ENCODE measurements at places on chromosomes 7 and 10.
A peak's percentile ranks its signal among the peaks of the same experiment; 100 is the strongest.

DNA sequence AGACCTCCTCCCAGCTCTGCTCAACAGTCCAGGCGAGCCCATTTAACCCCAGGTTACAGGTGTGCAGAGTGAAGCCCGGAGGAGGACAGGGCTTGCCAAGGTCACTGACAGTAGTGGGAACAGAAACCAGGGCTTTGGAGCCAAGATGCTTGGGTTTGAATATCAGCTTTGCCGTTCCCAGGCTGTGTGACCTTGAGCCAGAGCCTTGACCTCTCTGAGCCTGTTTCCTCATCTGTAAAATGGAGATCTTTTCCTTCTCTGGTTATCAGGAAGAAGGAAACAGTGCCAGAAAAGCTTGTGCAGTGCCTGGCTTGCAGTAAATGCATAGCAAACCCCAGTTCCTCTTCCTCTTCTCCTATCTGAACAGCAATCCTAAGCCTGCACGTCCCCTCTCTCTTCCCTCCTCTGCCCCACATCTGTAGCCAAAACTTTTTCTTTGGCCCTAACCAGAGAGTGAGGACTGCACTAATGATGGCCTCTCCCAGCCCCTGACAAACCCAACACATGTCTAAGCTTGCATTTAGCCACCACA is 21.4 kb upstream of the MLXIPL start:
- DNase-seq = no peak

DNA sequence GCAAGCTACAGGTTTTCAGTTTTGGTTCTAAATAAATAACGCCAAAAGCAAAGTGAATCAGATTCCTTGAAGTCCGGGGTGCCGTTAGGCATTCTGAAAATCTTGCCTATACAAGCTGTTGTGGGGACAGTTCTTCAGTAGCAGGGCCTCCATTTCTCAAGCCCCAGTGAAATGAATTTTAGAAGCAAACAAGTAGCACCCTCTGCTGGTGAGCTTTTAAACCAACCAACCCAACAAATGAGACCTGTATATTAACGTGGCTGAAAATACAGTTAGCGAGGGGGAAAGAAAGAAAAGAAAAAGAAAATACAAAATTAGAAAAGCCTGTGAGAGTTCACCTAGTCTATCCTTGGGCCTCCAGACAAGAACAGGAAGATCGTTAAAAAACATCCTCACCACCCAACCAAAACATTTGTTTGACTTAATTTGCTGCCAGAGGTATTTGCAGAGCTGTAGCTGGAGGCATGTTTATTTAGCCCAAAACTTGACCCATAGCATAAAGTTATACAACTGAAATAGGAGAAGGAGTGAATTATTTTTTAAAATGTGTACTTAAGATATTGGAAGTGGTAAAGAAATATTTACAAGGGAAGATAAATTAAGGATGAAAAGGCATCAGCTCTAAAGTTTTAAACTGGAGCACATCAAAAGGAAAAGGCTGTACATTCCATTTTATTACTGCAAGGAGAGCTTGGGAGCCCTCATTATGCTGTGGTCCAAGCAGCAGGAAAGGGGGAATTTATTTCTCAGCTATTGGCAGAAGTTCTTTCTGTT is 98.9 kb downstream of the DYNC1I1 start:
- DNase-seq = peak; percentile 59

GRCh38 chr10:113609704-113610108 is 54.1 kb downstream of the NRAP start:
- DNase-seq = no peak

DNA sequence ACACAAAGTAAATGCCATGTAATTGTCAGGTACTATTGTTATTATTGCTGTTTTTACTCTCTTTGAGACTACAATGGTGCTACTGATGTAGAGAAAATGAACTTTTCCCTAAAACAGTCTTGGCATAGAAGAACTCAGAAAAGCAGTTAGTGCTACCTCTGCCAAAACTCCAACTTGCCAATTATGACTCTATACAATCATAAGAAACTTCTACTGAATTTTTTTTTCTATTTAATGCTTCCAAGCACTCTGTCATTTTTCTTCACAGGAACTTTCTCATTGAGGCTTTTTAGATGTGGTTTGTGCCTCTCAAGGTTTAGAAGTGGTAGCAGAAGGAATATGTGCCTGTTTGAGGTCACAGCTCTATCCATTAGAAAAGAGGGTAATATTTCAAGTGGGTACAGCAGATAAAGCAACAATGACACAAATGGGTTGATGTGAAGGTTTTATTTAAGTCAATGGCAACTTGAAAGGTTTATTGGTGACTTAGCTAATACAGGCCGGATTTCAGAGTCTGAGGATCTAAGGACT is 64.0 kb upstream of the FERD3L start:
- DNase-seq = no peak

DNA sequence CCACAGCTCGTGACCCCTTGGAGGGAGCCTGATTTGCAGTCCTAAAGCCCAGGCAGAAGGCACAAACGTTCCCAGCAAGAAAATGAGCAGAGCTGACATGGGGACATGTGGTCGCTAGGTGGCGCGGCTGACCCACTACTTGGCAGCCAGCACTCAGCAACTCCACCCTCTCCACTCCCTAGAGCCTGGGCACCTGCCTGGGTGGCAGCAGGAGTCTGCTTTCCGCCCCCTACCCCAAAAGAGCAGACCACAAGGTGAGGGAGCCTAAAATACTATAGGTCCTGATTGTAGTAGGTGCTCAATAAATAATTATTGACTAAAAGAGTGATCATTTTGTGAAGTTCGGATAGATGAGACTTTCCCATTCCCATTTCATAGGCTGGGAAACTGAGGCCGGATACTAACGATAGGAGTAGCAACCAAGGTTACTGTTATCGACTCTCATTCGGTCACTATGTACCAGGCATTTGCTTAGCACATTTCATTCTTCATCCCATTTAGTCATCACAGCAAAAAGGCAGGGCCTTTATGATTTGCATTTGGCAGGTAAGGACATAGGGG is 57.4 kb downstream of the NEUROG3 start:
- peak; percentile 65 for DNase-seq

GRCh38 chr7:44287488-44288380 is 37.7 kb downstream of the CAMK2B start:
- no peak for DNase-seq

GRCh38 chr10:31770307-31770902 is 158.2 kb downstream of the ARHGAP12 start:
- no peak for DNase-seq

DNA sequence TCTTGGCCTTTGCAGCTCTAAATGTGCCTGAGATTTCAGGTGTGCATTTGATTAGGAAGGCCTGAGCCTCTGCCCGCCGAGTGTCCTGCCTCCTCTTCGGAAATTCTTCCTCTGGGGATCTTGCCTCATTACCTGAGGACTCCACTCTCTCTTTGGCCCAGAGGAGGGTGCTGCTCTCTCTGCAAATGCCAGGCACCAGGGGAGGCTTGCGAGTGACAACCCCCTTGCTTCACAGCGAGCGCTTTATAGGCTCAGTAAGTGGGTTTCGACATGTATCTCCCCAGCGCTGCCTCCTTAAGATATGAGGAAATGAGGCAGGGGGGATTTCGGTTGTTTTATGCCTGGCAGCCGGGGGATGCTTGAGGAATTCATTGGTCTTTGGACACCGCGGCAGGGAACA is 423.9 kb downstream of the GLRX3 start:
- DNase-seq = no peak

GRCh38 chr10:6398399-6398798 is 181.7 kb downstream of the PRKCQ start:
- DNase-seq = no peak

DNA sequence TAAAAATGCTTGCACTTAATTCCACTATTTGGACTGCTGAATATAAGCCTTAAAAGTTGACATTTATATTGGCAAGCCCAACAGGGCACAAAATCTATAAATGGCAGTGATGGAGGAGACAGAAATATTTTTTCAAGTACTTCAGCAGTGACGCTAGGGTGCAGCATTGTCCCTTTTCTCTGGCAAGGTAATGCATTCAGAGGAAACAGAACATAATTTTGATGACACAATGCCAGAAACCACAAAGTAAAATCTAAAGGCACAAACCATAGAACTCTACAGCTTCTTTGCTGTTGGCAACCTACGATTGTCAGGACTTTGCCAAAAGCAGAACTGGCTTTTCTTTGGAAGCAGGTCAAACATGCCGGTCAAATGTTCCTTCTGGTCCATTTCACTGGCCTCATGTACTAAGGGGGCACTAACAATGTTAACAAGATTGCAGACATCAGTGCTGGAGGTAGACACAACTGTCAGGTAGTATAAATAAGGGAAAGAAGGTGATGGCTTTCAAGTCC is 30.9 kb upstream of the FAM133B start:
- peak; percentile 70 for DNase-seq

GRCh38 chr7:100486753-100487446 is 3.2 kb downstream of the NYAP1 start:
- peak; percentile 15 for DNase-seq

DNA sequence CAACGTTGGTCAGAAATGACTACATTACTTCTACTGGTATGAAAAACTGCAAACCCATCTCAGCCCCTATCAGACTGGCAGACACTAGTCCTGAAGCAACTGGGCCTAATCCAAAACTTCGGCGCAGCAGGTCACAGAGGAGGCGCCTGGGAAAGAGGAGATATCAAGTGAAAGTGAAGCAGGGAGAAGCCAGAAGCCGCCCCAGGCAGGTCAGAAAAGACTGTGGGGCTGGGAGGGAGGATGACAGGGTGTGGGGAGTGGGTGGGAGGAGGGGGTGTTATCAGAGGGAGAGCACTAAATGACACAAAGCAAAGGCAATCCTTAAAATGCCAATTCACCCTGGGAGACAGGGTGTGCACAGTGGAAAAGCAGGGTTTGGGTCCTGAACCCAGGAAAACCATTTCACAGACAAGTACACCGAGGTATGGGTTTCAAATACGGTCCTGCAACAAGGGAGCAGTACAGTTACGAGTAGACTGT is 731 bp downstream of the CHCHD3 start:
- DNase-seq = peak; percentile 11

DNA sequence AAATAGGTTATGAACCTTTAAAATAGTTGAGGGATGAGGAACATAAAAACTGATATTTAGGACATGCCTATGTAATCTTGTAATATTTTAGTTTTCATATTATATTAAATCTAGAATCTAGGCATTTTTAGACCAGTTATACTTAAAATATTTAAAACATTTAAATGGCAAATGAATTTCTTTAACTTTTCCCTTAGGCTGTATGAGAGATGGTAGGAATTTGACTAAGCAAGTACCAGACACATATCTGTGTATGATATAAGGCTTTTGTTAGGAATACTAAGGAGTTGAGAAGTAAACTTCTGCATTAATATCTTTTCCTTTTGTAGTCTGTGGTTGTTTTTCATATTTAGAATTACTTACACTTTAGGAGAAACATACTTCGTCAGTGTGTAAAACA is 25.1 kb downstream of the SEPTIN7 start:
- DNase-seq = no peak

GRCh38 chr10:124703778-124704427 is 40.3 kb downstream of the FAM53B start:
- no peak for DNase-seq

GRCh38 chr7:133887459-133887858 is 239.7 kb upstream of the LRGUK start:
- no peak for DNase-seq

GRCh38 chr7:114365791-114366190 is 48.8 kb upstream of the FOXP2 start:
- DNase-seq = no peak

DNA sequence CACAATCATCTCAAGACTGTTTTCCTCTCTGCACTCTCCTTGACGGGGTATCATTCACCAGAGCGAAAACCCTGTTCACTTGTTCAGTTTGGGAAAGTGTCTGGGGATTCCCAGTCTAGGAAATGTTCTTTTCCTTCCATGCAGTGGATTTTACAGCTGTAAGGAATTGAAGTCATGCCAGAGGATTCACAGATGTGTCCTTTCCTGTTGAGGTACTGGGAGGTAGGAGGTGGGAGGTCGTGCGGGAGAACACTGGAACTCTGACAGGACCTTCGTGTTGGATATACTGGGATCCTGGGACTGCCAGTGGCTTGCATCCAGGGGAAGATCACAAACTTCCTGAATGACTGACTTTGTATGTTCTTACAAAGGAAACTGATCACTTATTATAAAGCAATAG is 185.5 kb downstream of the BMPER start:
- no peak for DNase-seq

GRCh38 chr10:107552963-107553362 is 388.5 kb upstream of the SORCS1 start:
- DNase-seq = no peak

DNA sequence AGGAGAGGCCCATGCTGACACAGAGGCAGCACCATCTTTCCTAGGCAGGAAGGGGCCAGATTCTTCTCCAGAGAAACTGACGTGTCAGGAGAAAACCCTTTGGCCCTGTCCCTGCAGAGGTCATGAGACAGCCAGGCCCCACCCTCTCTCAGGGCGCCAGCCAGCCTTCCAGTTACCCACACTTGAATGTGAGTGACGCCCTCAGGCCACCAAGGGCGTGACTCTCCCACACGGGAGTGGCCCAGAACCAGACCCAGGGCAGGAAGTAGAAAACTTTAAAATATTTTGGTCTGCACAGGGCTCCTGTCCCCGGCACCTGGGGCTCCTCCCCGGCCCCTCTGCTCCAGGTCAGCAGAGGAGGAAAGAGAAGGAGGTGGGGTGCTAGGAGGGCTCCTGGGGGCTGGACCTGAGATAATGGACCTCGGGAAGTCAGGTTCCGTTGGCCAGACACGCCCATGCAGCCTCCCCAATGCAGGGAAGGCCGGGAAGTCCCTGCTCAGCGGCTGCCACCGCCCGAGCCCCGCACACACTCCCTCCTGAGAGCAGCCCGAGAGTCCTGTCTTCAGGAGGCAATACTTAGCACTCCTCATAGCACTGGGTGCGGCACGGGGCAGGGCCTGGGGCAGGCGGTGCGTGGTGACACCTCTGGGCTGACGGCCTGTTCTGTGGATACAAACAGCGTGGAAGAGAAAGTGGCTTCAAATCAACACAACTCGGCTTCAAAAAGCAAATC is 67.0 kb upstream of the CFAP46 start:
- DNase-seq = no peak

- DNase-seq = peak; percentile 43
Measured at GRCh38 chr7:19051767-19052375, 65.6 kb downstream of the TWIST1 start.

GRCh38 chr10:10223131-10223530 is 794.5 kb upstream of the CELF2 start:
- DNase-seq = no peak

GRCh38 chr10:131196176-131196885 is 115.2 kb downstream of the TCERG1L start:
- no peak for DNase-seq

GRCh38 chr10:86968994-86969355 is 693 bp downstream of the ADIRF start:
- no peak for DNase-seq
